ENCODE measurements at places on chromosomes 5 and 9. TPM values are rescaled to one million over a fixed set of nuclear protein-coding genes. Genes with fewer than 3 reads are reported as not detected.

DNA sequence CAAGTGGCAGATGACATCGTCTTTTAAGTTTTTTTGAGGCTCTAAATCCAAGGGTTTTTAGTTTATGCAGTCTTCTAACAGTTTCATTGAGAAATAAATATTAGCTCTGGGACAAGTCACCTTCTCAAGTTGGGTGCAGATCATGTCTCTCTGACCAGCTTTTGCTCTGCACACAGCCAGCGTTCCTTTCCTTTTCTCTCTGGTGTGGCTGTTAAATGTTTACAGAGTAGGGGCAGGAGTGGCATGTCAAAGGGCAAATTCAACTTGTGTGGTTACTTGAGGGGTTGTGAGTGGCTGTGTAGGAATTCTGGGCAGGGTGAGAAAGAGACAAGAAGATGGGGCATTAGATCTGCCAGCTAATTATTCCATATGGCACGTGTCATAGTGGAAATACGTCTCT is 187.5 kb upstream of the HMHB1 start:
- no peak for DNase-seq

- no peak for DNase-seq
These were observed 31.2 kb downstream of the CEP72 start for GRCh38 chr5:643351-643801.

- no peak for DNase-seq
These were observed 47.3 kb downstream of the MEGF10 start for GRCh38 chr5:127337876-127338275.

GRCh38 chr9:75601280-75601679 is 289.2 kb upstream of the PCSK5 start:
- no peak for DNase-seq

GRCh38 chr5:132788508-132788907 is 11.5 kb upstream of the SEPTIN8 start:
- DNase-seq, result no peak

DNA sequence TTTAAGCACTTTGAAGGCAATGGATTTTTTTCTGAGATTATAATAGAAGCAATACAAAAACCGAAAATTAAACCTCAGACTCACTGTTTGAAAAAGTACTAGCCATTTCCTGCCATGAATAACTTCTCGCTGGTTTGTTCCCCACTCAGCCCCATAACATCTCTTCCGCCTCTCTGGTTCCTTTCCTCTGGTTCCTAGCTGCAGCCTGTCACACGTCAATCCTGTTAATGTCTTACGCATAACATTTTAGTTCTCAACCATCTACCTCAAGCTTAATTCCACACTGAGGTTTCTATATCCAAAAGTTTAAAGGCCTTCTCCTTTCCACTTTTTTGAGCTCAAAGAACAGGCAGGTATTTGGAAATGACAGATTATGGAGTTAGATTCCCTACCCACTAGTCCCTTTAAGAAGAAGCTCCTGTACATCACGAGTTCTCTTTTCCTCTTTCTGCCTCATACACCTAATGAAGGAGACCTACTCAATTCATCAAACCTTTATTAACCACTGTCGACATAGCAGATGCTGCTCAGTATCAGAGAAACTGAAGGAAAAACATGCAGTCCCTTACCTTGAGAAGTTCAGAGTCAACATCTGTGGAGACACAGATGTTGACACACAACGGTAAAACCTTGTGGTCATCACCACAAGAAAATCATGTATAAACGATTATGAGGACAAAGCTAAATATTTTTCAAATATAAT is 243.0 kb upstream of the PTGER4 start:
- DNase-seq, result no peak

DNA sequence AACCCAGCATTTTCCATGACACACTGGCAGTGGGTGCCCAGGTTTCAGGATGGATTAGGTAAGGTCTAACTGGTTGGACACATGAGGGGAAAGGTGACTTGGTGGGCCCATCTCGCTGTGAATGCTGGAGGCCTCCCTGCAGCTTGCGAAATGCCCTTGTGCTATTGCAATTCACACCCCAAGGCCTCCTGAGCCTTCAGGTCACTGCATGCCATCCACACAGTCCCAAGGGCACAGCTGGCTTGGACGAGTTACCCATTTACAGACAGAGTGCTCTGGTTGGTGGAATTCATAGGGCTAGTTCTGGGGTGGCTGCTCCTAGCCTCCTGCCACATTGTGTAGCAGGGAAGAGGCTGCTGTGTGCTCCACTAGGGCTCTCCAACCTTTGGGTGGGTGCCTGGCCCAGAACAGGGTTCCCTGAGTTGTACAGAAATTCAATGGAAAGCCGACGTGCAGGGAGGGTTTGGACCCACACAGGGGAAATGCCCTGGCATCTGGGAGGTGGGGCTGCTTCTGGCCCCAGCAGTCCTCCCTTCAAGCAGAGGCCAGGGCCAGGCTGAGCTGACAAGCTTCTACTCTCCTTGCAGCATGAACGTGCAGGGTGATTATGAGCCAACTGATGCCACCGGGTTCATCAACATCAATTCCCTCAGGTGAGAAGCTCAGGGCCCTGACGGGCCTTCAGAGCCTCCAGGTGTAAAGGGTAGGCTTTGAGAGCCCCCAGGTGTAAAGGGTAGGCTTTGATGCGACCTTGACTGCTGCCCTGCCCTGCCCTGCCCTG is 54.3 kb downstream of the ASS1 start:
- DNase-seq, result no peak

DNA sequence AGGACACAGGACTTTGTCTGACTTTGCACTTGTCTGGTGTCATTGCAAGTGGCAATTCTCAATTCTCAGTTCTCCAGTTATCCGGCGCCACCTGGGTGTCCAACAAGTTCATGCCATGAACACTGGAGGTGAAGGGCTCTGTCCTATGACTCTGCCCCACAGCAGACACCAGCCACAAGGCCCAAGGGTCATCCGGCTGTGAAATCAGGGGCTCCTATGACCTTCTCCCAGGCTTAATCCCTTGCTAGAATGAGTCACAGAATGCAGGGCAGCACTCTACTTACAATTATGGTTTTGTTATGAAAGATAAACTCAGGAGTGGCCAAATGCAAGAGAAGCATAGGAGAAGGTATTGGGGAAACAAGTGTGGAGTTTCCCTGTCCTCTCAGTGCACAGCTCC is 392.0 kb downstream of the GADD45G start:
- DNase-seq, result no peak

DNA sequence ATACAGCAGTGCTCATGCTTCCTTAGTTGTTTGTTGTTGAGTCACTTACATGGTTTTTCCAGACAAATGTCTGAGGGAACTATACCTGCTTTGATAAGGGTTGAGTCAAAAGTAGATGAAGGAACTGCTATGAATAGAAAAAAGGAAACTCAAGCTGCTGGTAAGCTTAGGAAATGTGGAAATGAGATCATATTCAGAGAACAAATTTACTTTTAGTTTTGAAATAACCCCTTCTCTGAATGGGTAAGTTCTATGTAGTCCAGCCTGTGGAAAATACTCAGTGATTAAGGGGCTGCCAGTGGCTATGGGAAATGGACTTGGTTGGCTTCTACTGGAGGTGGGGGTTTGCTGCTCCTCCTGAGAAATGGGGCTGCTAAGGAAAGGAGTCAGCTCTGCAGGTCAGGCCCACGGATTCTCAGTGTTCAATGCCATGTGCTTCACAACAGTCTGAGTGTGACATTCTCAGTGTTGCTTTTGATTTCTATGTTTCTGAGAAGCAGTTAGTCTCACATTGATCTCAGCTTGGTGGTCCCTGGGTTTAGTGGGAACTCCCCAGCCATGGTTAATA is 47.7 kb upstream of the GLRX start:
- no peak for DNase-seq

OXCT1 gene
- total RNA-seq, result 19.3 TPM

SCGB3A2 gene
- total RNA-seq, result not detected

TEK gene
- 15.2 TPM for total RNA-seq

CLIC3 gene
- 0.32 TPM for total RNA-seq
